NCI-H524 treated with DMSO at 0.1 percent for 48 hours (cell line): ENCODE measurements at places on chromosomes 2 and 18.
A peak's percentile ranks its signal among the peaks of the same experiment; 100 is the strongest.

DNA sequence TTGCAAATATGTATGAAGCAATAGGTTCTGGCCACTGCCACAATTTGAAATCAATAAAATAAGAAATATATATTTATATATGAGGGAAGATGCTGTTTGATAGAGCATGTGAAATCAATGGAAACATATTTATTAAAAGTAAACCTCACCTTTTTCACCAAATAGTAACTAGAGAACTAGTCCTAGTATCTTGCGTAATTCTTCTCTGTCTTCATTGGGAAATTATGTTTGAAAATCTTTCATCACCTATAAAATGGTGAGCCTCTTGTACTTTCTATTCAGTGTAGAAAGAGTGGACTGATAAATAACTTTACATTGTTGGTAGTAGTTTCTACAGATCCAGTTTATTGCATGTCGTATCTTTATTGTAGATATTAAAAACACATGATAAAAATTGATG lies 103.0 kb downstream of the CD226 start:
- no peak for DNase-seq

DNA sequence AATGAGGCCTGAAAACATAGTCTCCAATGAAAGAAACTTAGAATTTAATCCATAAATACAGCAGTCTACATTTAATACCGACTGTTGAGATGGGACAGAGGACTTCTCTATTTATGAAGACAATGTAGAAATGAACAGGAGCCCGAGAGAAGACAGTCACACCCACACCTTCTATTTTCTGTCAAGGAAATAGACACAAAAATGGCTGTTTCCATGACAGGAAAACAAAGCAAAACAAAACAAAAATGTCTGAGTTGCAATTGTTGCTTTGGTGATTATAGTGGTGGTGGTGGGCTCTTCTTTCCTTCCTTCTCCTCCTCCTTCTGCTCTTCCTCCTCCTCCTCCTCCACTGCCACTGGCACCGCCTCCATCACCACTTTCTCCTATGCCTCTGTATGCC lies 72.3 kb upstream of the CCDC68 start:
- DNase-seq: no peak

DNA sequence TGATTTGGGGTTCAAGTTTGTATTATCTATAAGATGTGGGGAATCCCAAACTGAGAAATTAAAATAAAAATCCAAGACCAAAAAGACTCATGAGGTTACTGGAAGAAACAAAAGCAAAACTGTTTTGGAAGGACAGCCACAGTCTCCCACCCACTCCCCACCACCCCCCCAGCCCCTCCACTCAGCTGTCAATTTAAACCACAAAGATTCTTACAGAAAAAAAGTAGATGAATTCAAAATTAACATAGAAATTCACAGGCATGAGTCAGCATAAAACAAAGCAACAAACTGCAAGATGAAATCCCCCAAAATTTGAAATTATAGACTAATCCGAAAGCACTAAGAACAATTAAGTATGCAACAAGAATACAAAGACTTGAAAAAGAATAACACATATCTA lies 12.1 kb downstream of the MAP4K3 start:
- DNase-seq: no peak

GRCh38 chr2:27407798-27408491 lies 1.4 kb downstream of the PPM1G start:
- DNase-seq: peak; percentile 31

DNA sequence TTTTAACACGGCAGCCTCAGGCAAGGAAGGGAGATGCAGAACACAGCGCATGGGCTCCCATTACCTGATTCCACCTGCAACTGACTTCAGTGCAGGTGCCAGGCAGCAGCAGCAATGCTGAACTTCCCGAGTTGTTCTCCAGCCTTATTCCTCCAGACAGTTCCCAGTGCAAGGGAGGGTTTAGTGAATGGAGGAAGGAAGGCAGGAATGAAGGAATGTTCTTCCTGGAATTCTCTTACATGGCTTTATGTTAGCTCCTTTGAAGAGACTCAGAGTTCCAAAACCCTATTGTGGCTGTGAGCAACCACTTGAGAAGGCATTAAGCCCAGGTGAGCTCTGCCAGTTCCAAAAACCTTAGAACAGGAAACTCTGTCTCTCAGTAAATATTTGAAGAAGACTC lies 45.5 kb downstream of the SERPINB7 start:
- no peak for DNase-seq

GRCh38 chr2:29817801-29818680 lies 103.3 kb downstream of the ALK start:
- DNase-seq: no peak

- DNase-seq: peak; percentile 92
These were observed 210.3 kb downstream of the UBE2E3 start for GRCh38 chr2:181190711-181191110.

GRCh38 chr2:30649278-30649677 lies 158.0 kb downstream of the CAPN13 start:
- DNase-seq: no peak

- no peak for DNase-seq
These were observed 192.8 kb downstream of the MTX2 start for GRCh38 chr2:176461809-176462670.

- no peak for DNase-seq
These were observed 223.3 kb downstream of the MC4R start for GRCh38 chr18:60149316-60149715.

DNA sequence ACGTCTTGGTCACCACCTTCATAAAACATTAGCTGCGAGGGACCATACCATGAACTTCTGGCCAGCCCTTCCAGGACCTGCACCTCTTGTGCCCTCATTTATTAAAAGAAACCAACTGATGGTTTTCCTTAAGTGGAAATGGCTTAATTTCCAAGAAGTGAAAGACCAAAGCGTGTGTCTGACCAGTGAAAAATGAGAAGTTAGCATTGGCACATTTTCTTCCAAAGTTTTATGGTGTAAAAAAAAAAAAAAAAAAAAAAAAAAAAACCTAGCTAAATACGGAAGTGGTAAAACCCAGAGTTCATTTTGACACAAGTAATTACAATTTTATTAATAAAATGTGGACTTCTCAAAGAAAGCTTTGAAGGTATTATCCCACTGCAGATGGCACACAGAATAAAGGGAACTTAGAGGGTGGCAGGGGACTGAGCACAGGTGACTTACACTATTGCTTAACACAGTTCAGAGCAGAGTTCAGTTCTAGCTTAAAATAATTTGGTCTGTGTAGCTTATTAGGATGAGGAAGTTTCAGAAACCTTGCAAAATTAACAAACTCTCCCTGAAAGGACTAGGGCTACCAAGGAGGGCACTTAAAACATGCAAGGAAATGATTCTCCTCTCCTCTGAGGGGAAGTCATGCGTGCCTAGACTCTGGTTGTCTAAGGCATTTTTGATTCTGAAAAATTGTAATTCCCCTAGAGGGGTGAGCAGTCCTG lies 42.2 kb upstream of the EPG5 start:
- no peak for DNase-seq

GRCh38 chr2:136019306-136019705 lies 33.9 kb upstream of the DARS1 start:
- DNase-seq: no peak

DNA sequence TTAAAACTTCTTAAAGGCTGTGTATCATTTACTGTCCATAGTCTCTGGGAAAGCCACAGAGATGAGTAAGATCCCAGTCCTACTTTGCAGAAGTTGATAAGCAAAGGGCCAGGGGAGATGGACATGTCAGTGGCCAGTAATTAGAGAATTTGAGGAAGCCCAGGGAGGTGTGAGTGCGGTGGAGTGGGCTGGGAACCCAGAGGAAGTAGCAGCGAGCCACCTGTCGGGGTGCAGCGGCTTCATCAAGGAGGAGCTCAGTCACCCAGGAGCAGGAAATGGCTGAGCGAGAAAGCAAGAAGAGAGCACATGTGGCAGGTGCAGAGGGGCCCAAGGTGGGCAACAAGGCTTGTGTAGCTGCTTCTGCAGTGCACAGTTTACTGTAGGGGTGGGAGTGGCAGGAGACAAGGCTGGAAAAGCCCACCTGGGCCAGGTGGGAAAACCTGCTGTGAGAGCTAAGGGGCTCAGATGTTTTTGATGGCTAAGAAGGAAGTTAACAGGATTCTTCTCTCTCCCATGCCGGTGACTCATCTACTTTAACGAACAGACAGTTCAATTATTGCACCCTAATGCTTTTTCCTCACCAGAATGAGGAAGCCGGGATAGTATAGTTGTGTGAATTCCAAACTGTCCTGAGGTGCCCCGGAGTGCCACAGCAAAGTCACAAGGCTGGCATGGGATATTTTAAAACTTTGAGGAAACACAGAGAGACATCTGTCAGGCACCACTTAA lies 34.8 kb upstream of the MGAT5 start:
- no peak for DNase-seq

- DNase-seq: no peak
These were observed 4.4 kb downstream of the ACTR2 start for GRCh38 chr2:65231892-65232477.

DNA sequence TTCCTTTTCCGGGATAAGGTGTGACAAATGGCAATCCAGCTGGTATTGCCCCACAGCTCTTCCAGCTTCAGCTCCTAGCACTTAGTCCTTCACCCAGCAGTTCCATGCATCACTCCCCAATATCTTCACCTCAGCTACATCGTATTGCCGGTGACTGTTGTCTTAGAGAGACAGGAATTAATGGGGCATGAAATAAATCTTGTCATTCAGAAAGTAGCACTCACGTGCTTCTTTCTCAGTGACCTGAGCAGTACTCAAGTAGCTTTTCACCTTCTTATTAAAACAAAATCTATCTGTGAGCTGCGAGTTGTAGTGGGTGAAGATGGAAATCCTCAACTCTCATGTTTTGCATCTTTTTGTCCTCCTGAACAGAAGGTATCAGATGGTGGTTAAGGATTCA lies 72.8 kb downstream of the PTH2R start:
- DNase-seq: no peak

GRCh38 chr18:44679914-44680272 lies 795 bp upstream of the SETBP1 start:
- DNase-seq: no peak

GRCh38 chr18:23194155-23194996 lies 59.1 kb downstream of the CABLES1 start:
- DNase-seq: no peak

DNA sequence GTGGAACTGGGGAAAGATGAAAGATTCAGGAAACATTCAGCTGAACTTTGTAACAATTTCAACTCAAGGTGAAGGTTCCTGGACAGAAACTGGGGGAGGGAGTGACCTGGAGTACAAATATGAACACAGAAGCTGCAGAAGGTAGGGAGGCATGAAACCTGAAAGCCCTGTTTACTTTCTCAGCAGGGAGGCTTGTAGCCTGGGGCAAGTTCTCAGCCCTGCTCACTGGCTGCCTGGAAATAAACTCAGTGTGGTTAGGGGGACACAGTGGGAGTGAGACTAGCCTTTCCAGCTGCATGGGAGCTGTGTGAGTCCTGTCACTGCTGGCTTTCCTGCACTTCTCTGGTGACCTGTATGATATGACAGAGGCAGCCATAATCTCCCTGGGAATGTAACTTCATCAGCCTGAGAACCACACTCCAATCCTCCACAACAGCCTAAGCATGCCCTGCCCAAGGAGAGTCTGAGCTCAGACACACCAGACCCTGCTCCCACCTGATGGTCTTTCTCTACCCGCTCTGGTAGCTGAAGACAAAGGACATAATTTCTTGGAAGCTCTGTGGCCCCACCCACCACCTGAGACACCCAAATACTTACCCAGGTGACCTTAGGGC lies 77.0 kb downstream of the ZSWIM2 start:
- no peak for DNase-seq

GRCh38 chr2:68710336-68710735 lies 24.3 kb upstream of the ARHGAP25 start:
- no peak for DNase-seq

DNA sequence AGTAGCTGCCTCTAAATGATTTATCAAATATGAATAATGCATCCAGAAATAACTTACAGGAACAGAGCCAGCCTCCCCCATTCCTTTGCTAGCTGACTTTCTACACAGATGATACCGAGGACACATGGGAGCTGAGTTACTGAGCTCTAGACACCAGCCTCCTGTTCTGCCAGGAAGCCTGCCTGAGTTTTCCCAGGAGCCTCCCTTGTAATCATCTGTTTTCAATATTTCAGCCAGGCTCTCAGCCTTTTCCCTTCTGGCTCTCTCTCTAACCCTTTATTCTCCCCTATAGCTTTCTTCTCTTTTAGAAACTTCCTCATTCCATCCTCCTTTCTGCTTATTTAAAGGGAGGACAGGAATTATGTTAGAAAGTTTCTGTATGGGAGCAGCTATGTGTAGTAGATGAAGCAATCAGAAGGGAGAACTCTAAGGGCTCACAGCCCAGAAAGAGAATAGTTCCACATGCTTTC lies 911.6 kb downstream of the TDRD15 start:
- no peak for DNase-seq

GRCh38 chr18:48544116-48544515 lies 5.3 kb downstream of the CTIF start:
- no peak for DNase-seq

- DNase-seq: no peak
These were observed 11.7 kb downstream of the LYPD6B start for GRCh38 chr2:149050188-149050587.

GRCh38 chr18:59414111-59414653 lies 55.1 kb upstream of the LMAN1 start:
- DNase-seq: no peak

DNA sequence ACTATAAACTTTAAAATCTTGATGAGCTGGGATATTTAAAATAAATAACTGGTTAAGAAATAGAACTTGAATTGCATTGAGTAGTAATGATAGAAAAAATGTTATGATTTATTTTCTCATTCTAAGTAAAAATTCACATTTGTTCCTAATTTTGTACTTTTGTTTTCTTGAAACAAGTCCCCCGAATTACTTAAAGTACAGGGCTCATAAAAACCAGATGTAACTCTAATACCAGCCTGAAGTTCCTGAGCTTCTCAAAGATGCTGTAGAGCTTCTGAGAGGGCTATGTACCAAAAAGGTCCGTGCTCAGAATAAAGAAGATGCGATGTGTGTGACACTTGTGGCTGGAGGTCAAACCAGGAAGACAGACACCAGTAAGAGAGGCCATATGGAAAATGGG lies 116.1 kb upstream of the TACR1 start:
- DNase-seq: no peak

GRCh38 chr2:3709225-3709624 lies 5.8 kb downstream of the DCDC2C start:
- no peak for DNase-seq

- no peak for DNase-seq
These were observed 73.2 kb downstream of the TNFRSF11A start for GRCh38 chr18:62398291-62398690.

DNA sequence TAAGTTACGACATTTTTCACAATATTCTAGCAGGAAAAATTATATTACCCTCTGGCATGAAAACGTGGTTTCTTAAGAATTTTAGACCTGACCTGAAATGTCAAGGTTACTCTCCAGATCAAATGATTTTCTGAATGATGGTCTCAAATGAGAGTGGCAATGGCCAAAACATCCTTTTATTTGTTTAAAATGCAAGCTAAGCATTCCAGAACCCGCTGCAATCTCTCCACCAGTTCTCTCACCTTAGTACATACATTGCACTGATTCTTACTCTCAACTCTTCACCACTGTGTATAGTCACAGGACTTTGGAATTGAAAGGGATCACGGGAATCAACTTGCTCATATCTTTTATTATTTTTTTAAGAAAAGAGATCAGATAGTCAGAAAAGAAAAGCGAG lies 391.6 kb upstream of the LRATD1 start:
- no peak for DNase-seq
